ENCODE measurements at places on chromosomes 5 and 9.

DNA sequence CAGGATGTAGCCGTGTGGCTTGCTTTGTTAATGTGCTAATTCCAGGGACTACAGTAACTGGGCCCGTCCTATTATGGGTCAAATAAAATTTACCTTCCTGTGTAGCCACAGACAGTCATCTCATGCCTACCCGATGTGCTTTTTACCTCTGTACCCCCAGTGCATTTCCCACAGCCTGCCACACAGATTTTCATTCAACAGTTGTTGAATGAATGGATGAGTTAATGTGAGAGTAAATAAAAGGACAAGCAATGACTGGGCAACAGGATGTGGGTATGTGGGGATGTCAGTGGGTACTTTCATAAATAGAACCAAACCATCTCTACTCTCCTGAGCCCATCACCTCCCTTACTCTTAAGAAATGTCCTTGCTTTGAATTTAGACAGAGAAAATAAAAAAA lies 441.2 kb upstream of the ZNF462 start:
- no peak for DNase-seq

- no peak for DNase-seq
Observed at GRCh38 chr5:55771175-55771655, 33.4 kb downstream of the DDX4 start.

DNA sequence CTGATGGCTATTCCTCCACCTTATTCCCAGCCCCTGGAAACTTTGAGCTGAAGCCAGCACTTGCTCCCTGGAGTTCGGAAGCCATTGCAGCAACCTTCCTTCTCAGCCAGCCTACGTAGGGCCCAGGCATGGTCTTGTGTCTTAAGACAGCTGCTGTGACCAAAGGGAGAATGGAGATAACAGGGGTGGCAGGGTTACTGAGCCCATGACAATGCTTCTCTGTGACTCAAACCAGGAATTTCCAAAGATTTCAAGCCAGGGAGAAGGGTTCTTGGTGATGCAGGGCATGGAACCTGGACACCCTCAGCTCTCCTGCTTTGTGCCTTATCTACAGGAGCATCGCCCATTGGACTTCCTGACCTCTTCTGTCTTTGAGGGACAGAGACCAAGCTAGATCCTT lies 12.2 kb downstream of the SLC31A2 start:
- DNase-seq = no peak

- DNase-seq = no peak
Observed at GRCh38 chr5:41012318-41012717, 58.8 kb downstream of the MROH2B start.

DNA sequence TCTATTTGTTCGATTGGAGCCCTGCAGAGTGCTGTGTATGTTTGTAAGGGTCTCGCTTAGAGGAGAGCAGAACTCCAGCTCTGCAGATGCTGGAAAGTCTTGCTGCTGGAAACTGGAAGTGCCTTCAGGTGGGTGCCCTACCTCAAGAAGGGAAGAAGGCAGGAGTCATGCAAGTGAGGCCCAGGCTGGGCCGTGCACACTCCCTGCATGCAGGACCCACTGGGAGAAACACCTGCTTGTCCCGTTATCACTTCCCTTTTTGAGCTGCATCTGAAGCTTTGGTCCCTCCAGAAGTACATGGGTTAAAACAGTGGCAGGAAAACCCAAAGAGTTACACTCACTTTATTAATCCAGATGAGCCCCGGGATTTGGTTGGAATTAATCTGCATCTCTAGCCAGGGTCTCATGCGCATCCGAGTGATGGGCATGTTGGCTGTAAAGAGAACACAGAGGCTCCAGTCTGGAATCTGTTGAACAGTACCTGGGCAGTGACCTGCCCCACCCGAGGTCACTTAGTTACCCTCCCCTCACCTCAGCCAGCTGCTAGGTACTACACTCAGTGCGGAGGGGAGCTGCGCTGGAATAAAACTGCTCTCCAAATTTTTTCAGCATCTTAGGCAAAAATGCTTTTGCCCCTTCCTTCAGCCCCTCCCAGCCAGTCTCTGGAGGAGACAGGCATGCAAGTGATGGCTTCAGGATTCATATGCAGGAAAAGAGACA lies 1.4 kb downstream of the IRF1 start:
- no peak for DNase-seq

GRCh38 chr9:95588724-95589588 lies 72.2 kb upstream of the PTCH1 start:
- DNase-seq = no peak

GRCh38 chr9:536597-537511 lies 304.6 kb upstream of the DMRT1 start:
- no peak for DNase-seq

DNA sequence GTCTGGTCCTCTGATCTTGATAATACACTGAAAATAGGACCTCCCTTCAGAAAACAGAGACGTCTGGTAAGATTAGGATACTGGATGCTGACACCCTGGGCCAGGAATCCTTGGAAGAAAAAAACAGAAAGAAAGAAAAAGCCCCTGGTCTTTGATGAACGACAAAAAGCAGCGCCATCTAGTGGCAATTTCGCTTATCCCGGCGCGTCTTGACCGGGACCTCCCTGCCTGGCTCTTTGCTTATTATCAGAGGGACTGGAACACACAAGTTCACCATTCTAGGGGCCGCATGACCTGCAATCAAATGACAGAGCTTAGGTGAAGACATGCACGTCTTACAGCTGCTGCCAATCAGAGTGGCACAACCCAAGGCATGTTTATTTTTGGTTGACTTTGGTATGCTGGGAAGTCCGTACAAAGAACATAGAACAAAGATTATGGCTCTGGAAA lies 114.9 kb upstream of the NFIB start:
- DNase-seq = peak; percentile 14

GRCh38 chr5:78983601-78984438 lies 1.3 kb downstream of the ARSB start:
- no peak for DNase-seq

DNA sequence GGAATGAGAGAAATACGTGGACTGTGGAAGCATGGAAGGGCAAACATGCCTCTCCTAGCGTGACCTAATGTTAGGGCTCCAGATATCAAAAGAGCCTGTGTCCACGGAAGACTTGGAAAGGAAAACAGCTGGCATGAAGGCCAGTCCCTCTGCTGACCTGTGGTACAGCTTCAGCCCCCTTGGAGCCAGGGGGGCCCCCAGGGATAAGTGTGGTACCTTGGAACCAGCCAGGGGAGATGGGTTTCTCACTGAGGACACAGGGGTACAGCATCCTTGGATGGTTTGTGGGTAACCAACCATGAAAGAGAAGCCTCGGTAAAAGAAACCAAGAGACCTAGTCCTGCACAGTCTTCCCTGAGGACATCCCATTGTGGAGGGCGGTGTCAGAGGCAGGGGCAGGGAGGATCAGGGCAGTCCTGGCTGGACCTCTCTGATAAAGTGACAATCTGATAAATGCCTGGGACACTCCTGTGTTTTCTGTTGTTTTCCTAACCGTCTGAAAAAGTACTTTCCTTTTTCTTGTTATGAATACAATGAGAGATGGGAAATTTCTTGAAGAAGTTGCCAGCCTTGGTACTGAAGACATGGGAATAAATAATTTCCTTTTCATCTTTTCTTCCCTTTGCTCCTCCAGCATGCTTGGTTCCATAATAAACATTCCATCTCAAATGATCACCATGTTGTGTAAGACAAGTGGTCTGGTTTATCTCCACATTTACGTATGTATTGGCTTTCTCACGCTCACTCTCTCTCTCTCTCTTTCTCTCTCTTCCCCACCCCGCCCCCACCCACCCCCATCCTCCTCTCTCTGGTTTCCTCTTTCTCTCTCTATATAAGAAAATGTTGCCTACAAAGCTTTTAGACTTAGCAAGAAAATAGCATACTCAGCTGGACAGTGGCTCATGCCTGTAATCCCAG lies 102.1 kb downstream of the SUSD1 start:
- no peak for DNase-seq

DNA sequence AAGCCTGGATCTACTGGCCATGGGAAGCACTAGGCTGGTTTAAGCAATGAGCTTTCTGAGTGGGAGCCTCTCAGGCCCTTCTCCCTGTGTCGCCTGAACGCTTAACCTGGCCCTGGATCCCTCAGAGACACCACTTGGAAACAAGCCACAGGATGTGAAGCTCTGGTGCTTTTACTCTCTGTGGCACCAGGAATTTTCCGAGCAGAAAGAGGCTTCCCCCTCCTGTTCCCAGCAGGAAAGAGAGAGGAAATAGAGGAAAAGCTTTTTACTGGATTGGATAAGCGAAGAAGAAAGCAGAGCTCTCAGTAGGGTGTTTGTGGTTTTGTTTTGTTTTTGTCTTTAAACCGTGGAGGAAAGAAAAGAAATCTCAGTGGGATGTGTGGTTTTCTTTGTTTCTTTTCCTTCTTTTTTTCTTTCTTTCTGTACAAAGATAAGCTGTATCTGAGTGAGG lies 34.5 kb downstream of the COL15A1 start:
- DNase-seq = no peak

GRCh38 chr5:171575386-171575785 lies 155.9 kb downstream of the FGF18 start:
- DNase-seq = no peak

- DNase-seq = no peak
Observed at GRCh38 chr5:139647506-139648204, 494 bp upstream of the CXXC5 start.

GRCh38 chr5:56050551-56051255 lies 55.9 kb upstream of the IL6ST start:
- DNase-seq = no peak

DNA sequence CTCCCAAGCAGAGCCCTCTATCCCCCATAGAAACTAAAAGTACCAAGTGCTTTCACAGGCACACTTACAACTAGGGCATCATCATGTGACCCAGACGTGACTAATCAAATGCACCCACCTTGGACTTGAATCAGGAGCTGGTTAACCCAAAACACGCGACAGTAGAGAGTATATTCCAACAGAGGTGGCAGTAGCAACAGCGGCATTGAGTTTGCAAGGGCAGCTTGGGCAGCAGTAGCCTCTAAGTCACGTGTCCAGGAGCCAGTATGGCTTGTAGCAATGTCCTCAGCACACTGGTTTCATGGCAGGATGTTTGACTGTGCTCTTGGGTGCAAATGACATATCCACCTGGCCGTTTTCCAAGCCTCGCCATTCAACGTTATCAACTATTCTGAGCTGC lies 73.4 kb upstream of the DNAH5 start:
- DNase-seq = no peak

DNA sequence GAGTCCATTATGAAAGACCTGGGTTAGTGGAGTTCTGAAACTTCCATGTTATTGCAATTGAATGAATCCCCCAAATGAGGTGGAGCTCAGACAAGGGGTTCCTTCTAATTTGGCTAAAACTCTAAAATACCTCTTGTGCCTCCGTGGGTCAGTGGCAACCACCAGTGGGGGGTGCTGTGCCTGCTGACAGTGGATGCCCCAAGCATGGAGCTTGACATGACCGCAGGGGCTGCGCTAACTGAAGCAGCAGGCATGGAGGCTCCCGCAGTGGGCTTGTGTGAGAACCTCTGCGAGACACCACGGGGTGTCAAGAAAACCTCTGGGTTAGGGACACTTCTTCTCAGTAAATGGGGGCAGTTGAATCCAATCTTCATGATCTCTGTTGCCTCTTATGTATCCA lies 200.5 kb downstream of the DRD1 start:
- DNase-seq = no peak

DNA sequence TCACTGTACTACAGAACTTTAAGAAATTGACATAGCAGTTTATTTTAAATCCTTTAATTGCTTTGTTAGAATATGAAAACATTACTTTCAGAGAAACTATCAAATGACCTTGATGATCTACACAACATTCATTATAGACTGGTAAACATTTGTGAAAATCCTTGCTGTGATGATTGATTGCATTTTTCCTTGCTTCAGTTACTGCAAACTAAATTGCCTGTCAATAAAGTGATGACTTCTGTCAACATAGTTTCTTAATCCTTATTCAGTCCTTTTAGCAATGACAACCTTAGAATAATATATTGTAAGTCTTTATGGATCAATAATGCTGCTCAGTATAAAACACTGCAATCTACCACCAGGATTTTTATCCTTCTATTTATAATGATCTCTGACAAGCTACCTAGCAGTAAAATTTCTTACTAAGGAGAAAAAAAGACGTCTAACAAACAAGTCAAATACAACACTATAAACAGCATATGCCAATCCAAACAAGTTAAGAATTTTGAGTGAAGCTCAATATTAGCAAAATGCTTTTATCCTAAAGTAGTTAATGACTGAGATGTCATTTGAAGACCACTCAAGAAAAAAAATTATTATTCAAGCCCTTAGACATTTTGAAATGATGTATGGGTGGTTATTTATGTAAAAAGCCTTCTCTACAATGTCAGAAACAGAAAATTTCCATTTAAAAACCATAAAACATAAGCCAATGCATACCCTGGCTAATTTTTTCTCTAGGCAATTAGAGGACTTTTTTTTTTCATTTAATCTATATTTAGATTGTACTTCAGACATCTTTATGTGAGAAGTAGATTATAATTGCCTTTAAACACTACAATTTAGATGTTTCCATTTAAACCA lies 105.5 kb downstream of the FBXL17 start:
- no peak for DNase-seq

DNA sequence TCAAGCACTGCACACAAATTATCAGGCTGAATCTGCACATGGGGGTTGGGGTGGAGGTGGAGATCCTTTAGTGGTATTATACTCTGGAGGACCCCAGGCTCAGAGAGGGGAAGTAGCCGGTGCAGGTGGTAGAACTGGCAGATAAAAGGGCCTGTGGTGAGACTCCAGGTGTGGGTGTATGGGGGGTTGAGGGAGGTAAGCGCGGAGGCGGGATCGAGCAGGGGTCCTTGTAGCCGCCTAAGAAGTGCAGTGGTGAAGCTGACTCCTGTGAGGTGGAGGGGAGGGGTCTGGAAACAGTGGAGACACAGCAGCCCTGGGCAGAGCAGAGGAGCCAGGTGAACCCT lies 841 bp downstream of the ACSL6 start:
- DNase-seq = no peak

DNA sequence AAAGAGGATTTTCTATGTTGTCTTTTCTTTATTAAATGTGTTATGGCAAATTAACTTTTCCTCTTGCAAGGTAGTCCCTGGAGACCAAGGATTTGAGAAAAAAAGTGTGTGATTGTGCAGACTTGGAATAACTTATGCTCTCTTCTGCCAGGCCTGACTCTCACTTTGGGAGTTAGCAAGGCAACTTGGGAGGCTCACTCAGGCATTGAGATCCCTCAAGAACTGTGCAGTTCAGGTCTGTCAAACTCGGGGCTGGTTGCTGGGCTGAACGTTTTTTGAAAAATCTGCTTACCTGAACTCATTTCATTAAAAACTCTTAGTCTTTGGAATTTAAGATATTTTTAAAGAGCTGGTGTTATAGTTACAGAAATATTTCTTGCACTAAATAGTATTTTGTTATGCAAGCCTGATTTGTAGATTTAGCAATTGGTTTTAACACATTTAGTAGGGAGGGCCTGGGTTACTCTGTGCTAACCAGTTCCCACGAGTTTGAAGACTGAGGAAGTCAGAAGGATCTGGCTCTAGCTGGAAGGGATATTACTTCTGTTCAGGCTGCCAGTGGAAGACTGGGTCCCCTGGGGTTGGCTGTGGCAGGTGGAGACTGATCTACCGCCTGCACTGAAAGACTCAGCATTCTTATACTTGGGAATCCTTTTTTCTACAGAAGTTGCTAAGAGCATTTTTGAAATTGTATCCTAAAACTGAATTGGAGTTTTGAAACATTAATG lies 150.4 kb upstream of the PCSK5 start:
- no peak for DNase-seq

Measured in stimulated activated naive CD4-positive, alpha-beta T cell treated with Interleukin-2 at 50 U/mL for 16 hours (primary cell).